ENCODE measurements at places on chromosomes 6 and 20. TPM values are rescaled to one million over a fixed set of nuclear protein-coding genes. Genes with fewer than 3 reads are reported as not detected.
A peak's percentile ranks its signal among the peaks of the same experiment; 100 is the strongest.

The GZF1 gene
- total RNA-seq = 13.4 TPM

The NKAIN4 gene
- total RNA-seq = 1.1 TPM

The MRAP2 gene
- 0.76 TPM for total RNA-seq

The PAX1 gene
- not detected for total RNA-seq

The ADAM33 gene
- total RNA-seq = 15.4 TPM

The ADGRF4 gene
- total RNA-seq = 0.55 TPM

The SOBP gene
- total RNA-seq = 11.1 TPM

The CNR1 gene
- 16.4 TPM for total RNA-seq

DNA sequence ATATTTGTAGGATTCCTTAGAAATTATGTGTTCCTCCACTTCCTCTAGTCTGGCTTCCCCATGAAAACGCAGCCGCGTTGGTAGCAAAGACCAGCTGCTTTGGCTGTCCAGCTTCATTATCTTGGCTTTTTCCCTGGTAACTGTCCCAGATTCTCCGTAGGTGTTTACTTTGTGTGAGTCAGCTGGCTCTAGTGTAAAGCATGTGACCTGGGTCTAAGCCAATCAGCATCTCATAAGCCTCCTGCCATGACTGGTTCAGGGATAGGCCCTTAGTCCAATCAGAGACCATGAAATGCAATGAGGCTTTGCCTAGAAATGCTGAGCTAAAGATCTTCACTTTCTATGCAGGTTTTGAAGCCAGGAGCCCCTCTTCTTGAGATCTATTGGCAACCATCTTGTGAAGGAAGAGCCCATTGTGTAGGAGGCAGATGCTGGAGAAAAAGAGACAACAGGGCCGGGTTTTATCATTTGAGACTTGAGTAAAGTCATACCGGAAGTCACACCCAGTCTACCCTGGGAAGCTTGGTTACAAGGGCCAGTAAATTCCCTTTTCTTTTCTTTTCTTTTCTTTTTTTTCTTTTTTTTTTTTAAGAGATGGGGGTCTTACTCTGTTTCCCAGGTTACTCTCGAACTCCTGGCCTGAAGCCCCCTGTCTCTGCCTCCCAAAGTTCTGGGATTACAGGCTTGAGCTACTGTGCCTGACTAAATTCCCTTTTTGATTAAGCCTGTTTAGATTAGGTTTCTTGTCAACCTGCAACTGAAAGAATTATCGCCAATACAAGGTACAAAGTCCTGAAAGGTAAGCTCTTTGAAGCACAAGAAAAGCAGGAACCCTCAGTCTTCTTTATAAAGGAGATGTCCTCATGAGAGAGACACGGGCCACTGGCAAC lies 256.5 kb upstream of the RREB1 start:
- H3K4me1 ChIP-seq = peaks cover 2% of the 10 kb centered on the region
- DNase-seq = no peak
- H3K27ac ChIP-seq = peak overlapping the region; percentile 9

DNA sequence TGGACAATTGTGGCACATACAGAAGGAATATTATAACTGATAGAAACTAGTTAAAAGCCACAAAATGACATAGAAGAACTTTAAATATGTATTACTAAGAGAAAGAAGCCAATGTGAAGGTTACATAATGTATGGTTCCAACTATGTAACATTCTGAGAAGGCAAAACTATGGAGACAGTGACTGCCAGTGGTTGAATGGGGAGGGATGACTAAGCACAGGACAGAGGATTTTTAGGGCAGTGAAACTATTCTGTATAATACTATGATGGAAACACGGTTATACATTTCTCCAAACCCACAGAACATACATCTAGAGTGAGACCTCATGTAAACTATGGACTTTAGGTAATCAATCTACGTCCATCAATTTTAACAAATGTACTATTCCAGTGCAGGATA lies 22.4 kb downstream of the SYNCRIP start:
- H3K36me3 ChIP-seq = peaks cover 97% of the 10 kb centered on the region
- H3K27ac ChIP-seq = no peak overlapping the region
- no peaks in the 10 kb centered on the region for H3K27me3 ChIP-seq
- no peak for DNase-seq

GRCh38 chr6:100392423-100392822 lies 72.3 kb downstream of the SIM1 start:
- no peak overlapping the region for H3K4me3 ChIP-seq
- H3K27ac ChIP-seq = no peak overlapping the region
- H3K4me1 ChIP-seq = no peaks in the 10 kb centered on the region
- H3K27me3 ChIP-seq = no peaks in the 10 kb centered on the region
- no peak for DNase-seq

DNA sequence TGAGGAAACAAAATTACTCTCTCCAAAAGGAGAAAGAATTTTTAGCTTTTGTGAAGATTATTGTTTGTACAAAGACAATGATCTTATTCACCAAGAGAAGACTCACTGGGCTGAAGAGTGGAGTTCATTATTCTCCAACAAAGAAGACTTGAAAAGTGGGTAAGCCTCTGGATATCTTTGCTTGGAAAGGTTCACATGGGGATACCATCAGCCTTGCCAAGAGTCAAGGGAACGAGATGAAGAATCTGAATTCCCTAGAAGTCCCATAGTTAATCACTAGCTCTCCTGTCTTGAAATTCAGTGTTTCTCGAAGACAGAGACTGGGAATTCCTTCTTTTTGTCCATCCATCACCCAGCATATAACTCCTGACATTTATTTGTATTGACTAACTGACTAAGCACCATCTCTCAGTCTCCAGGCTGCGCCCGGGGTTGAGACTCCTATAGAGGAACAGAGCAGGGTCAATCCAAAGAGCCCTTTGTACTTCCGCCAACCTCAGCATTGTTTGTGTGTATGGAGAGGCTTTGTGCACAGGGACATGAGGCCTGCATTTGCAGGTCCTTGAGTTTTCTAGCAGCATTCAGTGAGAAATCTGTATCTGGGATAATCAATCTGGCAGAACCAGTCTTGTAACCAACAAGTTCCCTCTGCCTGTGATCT lies 461.9 kb downstream of the KIF16B start:
- H3K4me1 ChIP-seq = peaks cover 4% of the 10 kb centered on the region
- no peak overlapping the region for H3K27ac ChIP-seq
- no peak overlapping the region for H3K4me3 ChIP-seq
- DNase-seq = no peak

- no peaks in the 10 kb centered on the region for H3K36me3 ChIP-seq
- H3K27ac ChIP-seq = no peak overlapping the region
- DNase-seq = peak; percentile 26
- H3K4me1 ChIP-seq = no peaks in the 10 kb centered on the region
- H3K27me3 ChIP-seq = no peaks in the 10 kb centered on the region
Observed at GRCh38 chr6:4402477-4402976, 267.2 kb upstream of the ECI2 start.

DNA sequence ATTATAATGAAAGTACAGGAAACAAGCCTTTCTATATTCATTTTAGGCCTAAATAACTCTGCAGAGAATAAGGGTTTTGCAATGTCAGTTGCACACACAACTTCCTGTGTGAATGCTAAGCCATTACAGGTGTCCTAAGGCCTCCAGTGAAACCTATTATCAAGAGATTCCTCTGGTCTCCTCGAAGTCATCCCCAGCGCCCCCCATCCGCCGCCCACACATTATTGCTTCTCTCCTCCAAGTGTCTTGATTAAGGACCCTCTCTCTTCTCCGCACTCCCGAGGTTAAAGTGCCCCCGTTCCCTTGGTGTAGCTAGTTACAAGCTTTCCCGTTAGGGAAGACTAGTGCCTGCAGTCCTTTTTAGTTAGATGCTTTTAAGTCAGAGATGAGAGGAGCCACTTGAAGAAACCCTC lies 1.3 kb downstream of the HIVEP2 start:
- peak overlapping the region; percentile 12 for H3K4me3 ChIP-seq
- peak overlapping the region; percentile 96 for H3K27ac ChIP-seq
- H3K36me3 ChIP-seq = no peaks in the 10 kb centered on the region
- H3K4me1 ChIP-seq = peaks cover 11% of the 10 kb centered on the region
- H3K27me3 ChIP-seq = no peaks in the 10 kb centered on the region

DNA sequence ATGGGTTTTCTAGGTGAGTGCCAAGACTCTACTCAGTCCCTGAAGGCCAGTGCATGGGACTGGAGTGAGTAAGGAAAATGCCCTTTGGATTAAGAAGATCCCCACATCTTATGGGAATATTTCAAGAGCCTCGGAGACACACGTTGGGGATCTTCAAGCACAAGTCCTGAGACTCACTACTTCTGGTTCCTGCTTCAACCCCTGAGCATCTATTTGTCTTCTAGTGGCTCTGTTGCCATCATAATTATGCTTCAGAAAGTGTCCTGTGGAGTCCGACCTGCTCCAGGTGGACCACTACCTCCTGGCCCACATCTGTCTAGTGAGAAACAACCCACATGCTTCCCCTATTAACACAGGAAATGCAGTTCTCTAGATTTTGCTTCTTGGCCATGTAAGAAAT lies at the start of gene OR5V1:
OR5V1 (minus strand) TSS at position 101 of the 400 bp plus-strand sequence. CDS start 12,670 bp downstream, outside the sequence.
- no peak for DNase-seq
- H3K4me3 ChIP-seq = no peak within 1 kb of the TSS
- H3K36me3 ChIP-seq = no peaks in the 10 kb centered on the region
- no peaks in the 10 kb centered on the region for H3K4me1 ChIP-seq

DNA sequence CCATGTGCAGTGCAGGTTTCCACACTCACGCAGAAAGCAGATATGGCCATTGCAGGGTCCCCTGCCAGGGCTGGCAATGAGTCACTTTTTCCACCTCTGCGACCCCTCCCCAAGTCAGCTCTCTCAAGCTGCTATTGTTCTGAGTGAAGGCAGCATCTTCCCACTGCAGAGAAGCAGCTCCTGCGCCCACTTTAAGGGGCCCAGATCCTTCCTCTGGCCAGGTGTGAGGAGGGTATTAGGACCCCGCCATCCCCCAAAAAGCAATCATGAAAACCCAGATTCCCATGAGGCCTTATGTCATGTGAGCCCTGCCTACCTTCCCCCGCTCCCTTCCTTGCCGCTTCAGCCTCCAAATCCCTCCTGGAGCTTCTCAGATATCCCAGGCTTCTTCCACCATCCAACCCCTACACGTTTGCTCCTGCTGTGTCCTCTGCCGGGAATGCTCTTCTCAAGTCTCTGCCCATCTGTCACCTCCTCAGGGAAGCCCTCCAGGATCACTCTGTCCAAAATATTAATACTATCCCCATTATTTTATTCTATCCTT lies 220.3 kb downstream of the NFATC2 start:
- H3K36me3 ChIP-seq = no peaks in the 10 kb centered on the region
- no peak for DNase-seq
- H3K27ac ChIP-seq = no peak overlapping the region

- no peak overlapping the region for H3K27ac ChIP-seq
- peaks cover 3% of the 10 kb centered on the region for H3K27me3 ChIP-seq
- H3K4me1 ChIP-seq = peaks cover 11% of the 10 kb centered on the region
- H3K36me3 ChIP-seq = no peaks in the 10 kb centered on the region
- DNase-seq = no peak
- H3K4me3 ChIP-seq = no peak overlapping the region
Observed at GRCh38 chr6:41680182-41680965, 42.1 kb downstream of the MDFI start.

DNA sequence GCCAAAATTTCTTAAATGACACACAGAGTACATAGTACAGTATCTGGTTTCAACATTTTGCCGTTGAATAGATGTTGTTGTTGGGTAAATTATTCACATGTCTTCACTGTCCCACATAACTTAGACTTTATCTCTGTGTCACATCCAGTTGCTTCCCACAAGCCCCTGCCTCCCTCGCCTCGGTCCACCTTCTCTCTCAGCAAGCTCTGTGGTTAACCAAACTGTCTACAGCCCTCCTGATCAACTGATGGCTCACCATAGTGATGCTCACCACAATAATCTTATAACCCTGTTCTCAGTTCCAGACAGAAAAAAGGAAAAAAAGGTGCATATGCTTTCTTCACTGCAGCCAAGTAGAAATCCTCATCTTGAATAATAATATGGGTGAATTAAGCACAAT lies 23.0 kb downstream of the IL17F start:
- H3K36me3 ChIP-seq = no peaks in the 10 kb centered on the region
- H3K27ac ChIP-seq = no peak overlapping the region
- H3K27me3 ChIP-seq = no peaks in the 10 kb centered on the region
- no peak for DNase-seq

DNA sequence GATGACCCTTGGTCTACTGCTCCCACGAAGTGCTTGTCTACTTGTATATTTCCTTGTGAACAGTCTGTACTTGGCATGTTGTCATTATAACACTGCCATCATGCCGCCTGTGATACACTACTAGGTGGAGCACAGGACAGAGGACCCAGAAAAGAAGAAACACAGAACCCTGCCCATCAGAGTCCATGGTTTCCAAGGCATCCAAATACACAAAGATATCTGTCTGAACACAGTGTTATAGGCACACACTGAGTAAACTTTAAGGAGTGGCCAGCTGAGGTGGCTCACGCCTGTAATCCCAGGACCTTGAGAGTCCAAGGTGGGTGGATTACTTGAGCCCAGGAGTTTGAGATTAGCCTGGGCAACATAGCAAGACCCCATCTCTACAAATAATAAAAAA lies 110.5 kb upstream of the SLC2A12 start:
- no peak for DNase-seq
- H3K4me3 ChIP-seq = no peak overlapping the region
- no peaks in the 10 kb centered on the region for H3K36me3 ChIP-seq
- H3K27me3 ChIP-seq = no peaks in the 10 kb centered on the region
- H3K27ac ChIP-seq = no peak overlapping the region

- H3K36me3 ChIP-seq = no peaks in the 10 kb centered on the region
- DNase-seq = no peak
- no peaks in the 10 kb centered on the region for H3K27me3 ChIP-seq
- H3K4me1 ChIP-seq = no peaks in the 10 kb centered on the region
- no peak overlapping the region for H3K4me3 ChIP-seq
Observed at GRCh38 chr6:139611327-139612134, 237.1 kb upstream of the CITED2 start.

- H3K27me3 ChIP-seq = no peaks in the 10 kb centered on the region
- H3K36me3 ChIP-seq = no peaks in the 10 kb centered on the region
- peak; percentile 51 for DNase-seq
- H3K27ac ChIP-seq = no peak overlapping the region
- no peaks in the 10 kb centered on the region for H3K4me1 ChIP-seq
Observed at GRCh38 chr6:109336221-109336961, 45.9 kb downstream of the CD164 start.

GRCh38 chr20:31687777-31688176 lies 34.9 kb downstream of the BCL2L1 start:
- no peak overlapping the region for H3K27ac ChIP-seq
- H3K36me3 ChIP-seq = peaks cover 69% of the 10 kb centered on the region
- H3K4me1 ChIP-seq = peaks cover 65% of the 10 kb centered on the region
- no peak overlapping the region for H3K4me3 ChIP-seq
- no peak for DNase-seq
- H3K27me3 ChIP-seq = no peaks in the 10 kb centered on the region
